ENCODE measurements at places on chromosomes 4 and X.

- no peak for DNase-seq
These were observed 197.2 kb downstream of the BANK1 start for GRCh38 chr4:101987623-101988243.

DNA sequence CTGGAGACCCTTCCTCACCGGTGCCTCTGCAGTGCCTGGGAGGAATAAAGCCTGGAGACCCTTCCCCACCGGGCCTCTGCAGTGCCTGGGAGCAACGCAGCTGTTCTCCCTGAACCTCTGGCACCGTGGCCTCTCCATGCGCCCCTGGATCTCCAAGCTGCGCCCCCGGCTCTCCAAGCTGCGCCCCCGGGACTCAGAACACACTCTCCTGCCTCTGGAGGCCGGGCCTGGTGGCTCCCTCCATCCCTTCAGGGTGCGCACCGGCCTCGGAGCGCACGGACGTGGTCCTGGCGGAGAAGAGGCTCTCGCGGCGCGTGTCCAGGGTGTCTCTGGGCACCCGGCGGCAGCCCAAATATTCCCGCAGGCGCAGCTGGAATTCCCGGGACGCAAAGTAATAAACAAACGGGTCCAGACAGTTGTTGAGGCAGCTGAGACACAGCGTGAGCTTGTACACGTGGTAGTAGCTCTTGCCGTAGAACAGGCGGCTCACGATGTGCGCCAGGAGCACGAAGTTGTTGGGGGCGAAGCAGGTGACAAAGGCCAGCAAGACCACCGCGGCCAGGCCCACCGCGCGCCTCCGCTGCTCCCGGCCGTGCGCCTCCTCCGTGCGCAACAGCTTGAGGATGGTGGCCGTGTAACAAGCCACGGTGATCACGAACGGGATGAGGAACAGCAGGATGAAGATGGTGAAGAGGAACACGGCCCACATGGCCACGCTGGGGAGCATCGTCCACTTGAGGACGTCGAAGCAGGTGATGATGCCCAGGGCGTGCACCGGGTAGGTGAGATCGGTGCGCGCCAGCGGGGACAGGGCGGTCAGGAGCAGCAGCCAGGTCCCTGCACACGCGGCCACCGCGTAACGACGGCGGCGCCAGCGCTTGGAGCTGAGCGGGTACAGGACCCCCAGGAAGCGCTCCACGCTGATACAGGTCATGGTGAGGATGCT, 12.8 kb upstream of the ASMTL start:
- DNase-seq = no peak

DNA sequence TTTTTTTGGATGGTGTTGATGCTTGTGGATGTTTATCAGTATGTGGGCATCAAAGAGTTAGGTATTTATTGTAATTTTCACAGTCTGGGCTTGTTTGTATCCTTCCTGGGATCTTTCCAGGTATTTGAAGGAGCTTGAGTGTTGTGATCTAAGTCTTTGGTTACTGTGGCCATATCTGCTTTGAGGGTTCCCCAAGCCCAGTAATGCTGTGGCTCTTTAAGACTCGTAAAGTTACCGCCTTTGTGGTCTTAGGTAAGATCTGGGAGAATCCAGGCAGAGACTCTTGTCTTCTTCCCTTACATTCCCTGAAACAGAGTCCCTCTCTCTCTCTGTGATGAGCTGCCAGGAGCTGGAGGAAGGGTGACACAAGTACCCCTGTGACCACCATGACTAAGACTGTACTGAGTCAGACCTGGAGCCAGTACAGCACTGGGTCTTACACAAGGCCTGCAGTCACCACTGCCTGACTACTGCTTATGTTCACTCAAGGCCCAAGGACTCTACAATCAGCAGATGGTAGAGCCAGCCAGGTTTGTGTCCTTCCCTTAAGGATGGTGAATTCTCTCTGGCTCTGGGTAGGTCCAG, 62.2 kb downstream of the FMR1NB start:
- no peak for DNase-seq

- DNase-seq = no peak
These were observed 209.8 kb upstream of the NOCT start for GRCh38 chr4:138805736-138806135.

GRCh38 chrX:71619986-71620385, 1.7 kb upstream of the CXCR3 start:
- DNase-seq = no peak

DNA sequence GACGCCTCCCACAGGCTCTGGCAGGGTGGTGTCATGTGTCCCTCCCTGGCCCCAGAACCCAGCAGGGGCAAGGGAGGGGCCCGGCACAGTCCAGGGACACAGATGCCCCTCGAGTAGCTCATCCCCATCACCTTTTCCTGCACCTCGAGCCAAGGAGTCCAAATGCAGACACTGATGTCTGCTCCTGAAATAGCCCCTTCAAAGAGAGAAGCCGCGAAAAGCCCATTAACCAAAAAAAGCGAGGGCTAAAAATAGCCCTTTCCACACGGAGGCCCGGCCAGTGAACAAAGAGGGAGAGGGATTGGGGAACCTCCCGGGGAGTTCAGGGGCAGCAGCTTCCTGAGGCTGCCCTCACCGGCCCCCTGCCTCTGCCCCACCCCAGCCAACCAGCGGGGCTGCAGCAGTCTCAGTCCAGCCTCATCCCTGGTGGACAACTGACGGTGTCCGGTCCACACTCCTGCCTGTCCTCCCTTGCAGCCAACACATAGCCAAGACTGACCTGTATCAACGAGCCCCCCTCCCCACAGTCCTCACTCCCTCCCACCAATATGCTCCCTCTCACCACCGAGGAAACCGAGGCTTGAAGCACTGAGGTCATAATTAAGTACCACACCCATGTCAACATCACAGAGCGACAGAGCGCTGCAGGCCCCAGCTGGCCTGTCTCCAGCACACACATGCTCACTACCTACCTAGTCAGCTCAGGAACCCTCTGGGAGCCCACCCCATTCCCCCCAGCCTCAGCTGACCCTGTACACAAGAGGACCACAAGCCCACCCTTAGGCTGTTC, 23.9 kb downstream of the WDR1 start:
- DNase-seq = no peak

DNA sequence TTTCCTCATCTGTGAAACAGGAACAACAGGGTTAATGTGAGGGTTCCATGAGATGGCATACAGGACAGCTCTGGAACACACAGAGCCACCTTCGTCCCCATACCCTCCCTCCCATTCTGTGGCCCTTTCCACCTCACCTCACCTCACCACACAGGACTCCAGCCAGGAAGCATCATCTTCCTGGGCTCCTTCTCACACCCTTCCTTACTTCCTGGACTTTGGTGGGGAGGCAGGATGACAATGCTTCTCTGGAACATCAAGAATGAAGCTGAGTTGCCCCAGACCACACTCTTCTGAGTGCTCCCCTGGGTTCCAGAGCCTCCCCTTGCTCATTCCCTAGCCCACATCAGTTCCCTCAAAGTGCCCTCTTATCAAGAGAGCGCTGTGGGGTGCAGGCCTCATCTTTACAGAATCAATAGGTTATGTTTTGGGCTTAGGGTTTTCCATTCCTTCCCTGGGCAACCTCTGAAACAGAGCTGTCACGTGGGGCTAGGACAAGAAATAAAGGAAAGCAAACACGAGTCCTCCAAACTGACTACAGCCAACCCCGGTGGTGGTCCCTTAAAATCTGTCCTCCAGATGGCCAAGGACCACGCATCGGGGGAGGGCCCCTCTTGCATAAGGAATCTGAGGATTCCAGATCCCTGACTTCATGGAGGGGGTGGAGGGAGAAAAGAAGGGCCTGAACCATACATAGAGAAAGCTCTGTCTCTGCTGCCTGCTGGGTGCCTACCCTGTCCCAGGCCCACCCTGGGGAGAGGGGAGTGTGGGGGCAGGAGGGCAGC, 74.4 kb upstream of the ATP6AP2 start:
- DNase-seq = no peak

DNA sequence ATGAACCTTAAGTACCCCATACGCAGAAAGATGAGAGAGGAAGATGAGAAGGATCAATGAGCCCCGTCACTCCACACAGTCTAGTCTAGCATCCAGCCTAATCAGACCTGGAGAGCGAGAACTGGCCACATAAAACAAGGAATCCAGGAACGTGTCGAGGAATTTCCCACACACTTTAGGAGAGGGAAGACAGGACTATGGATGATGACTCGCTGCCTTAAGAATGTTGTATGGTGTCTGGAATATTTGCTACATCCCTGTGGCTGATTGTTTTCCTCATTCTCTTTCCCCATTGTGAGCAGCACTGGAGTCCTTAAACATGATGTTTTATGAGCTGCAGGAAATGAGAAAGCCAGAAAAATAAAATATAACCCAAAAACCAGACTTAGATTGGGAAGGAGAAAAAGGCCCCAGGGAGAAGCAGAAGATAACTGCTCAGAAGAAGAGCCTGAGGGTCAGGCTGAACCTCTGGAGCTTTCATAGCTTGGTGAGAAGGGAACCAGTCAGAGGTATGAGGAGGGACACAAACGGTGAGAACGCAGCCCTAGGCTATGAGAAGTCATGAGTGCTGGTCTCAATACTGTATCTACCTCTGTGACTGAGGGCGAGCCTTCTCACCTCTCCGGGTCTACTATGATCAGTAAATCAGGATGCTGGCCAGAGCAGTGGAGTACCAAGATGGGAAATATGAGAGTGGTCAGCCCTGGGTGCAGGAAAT, 139.5 kb upstream of the NOCT start:
- DNase-seq = no peak

- DNase-seq = no peak
These were observed 222.4 kb downstream of the ANTXR2 start for GRCh38 chr4:79850626-79851025.

DNA sequence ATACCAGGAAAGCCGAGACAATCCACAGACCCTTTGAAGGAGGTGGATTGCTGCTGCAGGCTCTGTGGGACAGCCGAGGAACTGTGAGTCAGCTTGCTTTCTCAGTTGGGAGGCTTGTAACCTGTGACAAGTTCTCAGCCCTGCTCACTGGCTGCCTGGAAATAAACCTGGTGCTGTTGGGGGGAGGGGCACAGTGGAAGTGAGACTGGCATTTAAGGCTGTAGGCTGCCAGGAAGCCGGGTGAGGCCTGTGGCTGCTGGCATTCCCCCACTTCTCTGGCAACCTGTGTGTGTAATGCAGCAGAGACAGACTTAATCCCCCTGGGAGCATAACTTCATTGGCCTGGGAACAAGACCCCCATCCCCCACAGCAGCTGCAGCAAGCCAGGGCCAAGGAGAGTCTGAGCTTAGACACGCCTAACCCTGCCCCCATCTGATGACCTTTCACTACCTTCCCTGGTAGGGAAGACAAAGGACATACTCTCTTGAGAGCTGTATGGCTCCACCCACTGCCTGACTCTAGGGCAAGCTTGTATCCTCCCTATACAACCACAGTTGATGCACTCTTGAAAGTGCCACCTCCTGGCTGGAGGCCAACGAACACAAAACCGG, 64.1 kb downstream of the ALPK1 start:
- no peak for DNase-seq

- no peak for DNase-seq
These were observed 204.2 kb upstream of the CASK start for GRCh38 chrX:42127563-42127962.

GRCh38 chr4:133775881-133776280, 425.7 kb downstream of the PABPC4L start:
- no peak for DNase-seq

GRCh38 chr4:67468830-67469229, 76.5 kb downstream of the CENPC start:
- DNase-seq = no peak

GRCh38 chr4:108742451-108743420, 20.1 kb downstream of the ETNPPL start:
- DNase-seq = no peak

- DNase-seq = no peak
These were observed 178.7 kb upstream of the LDB2 start for GRCh38 chr4:17077105-17077504.

DNA sequence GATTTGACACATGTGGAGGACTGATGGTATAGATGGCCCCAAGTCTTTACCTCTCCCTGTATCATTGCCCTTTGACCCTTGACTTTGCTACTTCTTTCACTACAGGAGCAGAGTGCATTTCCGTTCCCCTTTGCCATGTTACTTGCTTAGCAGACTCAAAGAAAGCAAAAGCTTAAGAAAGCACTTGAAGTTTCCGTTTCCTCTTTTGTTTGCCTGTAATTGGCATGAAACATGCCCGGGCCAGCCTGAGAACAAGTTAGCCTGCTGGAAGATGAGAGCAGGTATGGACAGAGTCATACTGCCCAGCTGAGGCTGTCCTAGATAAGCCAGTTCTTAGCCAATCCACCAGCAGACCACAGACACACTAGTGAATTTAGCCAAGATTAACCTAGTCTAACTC, 206.0 kb downstream of the BCOR start:
- peak; percentile 4 for DNase-seq

- peak; percentile 69 for DNase-seq
These were observed 88.3 kb downstream of the ZAR1 start for GRCh38 chr4:48578132-48578968.

DNA sequence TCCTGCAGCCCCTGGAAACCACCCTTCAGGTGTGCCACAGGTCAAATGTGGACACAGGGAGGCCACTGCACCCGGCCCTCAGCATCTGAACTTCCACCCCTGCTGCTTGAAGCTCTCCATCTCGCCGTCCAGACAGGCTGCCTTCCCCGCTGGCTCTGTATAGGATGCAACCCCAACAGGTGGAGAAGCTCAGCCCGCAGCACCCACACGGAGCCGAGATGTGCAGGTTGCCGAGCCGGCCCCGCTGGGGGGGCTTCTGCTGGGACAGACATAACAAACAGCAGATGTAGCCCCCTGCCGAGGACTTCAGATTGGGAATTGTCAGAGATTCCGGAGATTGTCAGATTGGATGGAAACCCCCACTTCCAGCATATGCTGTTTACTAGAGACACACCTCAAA, 20.5 kb downstream of the TMEM187 start:
- no peak for DNase-seq

- DNase-seq = no peak
These were observed 82.6 kb upstream of the BRS3 start for GRCh38 chrX:136405126-136405525.

DNA sequence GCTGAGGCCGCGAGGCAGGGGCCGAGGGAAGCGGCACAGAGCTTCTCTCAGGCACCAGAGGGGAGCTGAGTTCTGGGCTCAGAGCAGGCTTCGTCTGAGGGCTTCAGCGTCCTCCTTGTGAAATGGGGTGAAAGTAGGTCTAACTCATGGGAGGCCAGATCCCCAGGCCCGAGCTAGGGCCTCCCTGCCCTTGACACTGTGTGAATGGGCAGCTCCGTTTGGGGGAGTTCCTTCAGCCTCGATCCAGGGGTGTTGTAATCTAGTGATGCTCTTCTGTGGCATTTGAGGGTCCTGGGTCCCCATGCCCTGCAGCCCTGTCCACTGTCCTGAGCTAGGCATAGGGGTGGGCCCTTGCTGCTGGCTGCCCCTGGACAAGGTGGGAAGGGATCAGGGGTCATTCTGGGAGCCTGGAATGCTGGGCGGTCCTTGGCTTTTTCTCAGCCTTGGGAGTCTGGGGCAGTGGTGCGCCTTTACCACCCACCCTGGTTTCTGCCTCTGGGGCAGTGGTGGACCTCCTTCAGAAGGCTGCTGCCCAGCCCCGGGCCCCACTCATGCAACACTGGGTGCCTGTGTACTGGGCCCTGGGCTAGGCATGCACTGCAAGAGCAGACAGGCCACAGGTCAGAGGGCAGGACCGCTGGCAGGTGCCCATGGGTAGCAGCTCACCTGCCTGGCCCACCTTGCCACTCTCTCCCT, 4.1 kb downstream of the SH3BP2 start:
- DNase-seq = no peak

- no peak for DNase-seq
These were observed 2.0 kb downstream of the RAB40A start for GRCh38 chrX:103517246-103517645.

GRCh38 chr4:1872870-1873269, 1.7 kb downstream of the NSD2 start:
- peak; percentile 46 for DNase-seq

GRCh38 chrX:84155938-84156337, 32.1 kb downstream of the RPS6KA6 start:
- DNase-seq = no peak

All from CD4-positive, alpha-beta T cell treated with Interleukin-2 at 100 ng/mL for 4 hours (primary cell).